ENCODE measurements at places on chromosomes 7 and 10.

DNA sequence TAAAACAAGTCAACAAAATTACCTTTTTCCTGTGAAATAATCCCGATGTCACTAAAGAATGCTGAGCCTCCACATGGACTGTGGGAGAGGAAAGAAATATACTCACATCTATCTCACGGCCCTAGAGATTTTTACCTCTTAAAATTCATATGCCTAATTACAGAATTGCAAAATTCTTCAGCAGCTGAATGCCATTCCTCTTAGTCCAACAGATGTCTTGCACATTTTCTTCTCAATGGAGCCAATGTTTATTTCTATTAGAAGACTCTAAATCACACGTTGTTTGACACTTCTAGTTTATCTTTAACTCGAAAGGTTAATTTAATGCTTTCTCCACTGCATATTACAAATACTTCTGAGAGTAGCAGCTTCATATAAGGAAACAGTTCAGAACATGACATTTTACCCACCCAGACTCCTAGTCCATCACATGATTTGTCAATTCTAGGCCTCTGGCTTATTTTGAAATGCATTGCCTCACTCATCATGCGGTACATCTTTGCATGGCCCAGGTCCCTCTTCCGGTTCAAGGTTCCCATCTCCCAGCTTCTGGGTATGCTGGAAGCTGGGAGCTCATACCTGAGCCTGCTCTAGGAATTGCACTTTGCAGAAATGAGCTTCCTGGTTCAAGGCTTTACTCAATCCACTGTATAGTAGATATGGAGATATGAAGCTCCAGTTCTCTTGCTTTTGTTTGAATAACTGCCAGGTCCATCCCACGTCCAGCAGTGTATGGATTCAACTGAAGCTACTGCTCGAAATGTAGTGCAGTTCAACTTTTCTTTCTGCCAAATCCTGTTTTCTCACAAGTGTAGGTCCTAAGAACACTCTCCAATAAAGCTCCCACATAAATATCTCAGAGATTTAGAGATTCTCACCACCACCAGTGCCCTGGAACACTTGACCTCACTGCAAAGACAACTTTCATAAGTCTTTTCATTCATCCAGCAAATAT is 306.2 kb downstream of the GPR37 start:
- no peak for DNase-seq

DNA sequence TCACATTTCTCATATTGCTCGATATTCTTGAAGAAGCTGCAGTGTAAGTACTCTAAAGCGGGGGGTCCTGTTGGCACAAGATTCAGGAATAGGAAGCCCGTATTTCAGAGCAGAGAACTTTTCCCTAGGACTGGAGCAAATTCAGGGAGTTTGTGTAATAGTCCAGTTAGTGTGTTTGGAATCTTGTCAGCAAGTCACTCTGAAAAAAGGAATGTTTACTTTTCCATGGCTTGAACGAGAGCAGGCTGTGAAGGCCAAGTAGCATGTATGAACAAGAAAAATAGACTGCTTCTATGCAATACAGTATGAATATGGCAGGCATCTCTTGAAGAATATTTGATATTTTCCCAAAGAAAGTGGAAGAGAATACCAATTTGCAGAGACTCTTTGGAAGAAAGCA is 39.8 kb downstream of the CDC123 start:
- no peak for DNase-seq

GRCh38 chr7:130222-130572 is 62.2 kb upstream of the FAM20C start:
- no peak for DNase-seq

DNA sequence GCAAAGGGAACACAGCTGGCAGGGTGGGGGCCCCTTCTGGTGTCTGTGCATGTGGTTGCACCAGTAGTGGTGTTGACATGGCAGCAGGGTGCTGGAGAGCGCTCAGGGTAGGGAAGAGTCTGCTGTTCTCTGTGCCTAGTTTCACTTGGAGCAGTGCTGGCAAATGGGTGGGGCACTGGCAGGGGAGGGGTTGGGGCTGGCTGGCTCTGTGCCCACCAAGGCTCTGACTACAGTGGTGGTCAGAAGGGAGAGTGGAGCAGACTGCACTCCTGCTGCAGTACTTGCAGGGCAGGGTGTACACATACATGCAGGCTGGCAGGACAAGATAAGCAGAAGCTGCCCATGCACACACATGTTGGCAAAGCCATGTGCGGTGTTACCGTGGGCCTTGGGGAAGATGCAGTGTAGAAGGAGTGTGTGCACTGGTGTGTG is 18.2 kb downstream of the FAM25A start:
- DNase-seq: no peak

DNA sequence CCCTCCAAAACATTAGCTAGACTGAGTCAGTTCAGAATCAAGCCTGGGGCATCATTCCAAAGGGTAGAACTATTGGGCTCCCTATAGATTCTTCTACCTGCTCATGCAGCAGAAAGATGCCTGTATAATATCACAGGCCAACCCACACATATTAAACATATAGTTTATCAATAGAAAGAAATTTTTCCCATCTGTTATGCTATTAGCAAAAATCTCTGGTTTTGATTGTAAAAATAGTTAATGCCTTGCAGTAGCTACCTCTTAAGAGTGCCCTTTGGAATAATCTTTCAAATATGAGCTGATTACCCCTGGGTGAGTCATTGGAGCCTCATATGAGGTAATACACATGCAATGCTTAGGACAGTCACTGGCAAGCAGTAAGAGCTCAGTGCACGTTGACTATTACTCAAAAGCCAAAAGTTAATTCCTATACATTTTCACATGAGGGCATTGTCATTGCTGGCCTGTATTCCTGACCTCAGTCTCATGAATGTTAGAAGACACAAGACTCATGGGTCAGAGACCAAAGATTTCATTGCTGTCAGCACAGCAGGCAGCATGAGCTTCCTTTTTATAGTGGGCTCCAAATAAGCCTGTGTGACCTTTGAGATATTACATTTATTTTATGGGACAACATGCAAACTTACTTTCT is 180.0 kb downstream of the FGFR2 start:
- DNase-seq: peak; percentile 19

DNA sequence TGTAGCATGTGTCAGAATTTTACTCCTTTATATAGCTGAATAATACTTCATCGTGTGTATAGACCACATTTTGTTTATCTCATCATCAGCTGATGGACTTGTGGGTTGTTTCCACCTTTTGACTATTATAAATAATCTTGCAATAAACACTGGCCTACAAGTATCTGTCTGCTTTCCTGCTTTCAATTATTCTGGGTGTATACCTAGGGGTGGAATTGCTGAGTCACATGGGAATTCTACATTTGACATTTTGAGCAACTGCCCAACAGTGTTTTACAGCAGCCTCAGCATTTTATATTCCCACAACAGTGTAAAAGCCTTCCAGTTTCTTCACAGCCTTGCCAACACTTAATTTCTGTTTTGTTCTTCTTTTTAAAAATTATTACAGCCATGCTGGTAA is 200.3 kb upstream of the PRSS1 start:
- DNase-seq: no peak
